ENCODE measurements at places on chromosomes 3 and 15. TPM values are rescaled to one million over a fixed set of nuclear protein-coding genes. Genes with fewer than 3 reads are reported as not detected.

PPM1L gene
- total RNA-seq: 4.7 TPM

SLC7A14 gene
- total RNA-seq: 0.05 TPM

CADM2 gene
- 0.66 TPM for total RNA-seq

REC114 gene
- 0.09 TPM for total RNA-seq

SERINC4 gene
- 0.05 TPM for total RNA-seq

CHDH gene
- 0.38 TPM for total RNA-seq

STRA6 gene
- total RNA-seq: 2.6 TPM

CCDC174 gene
- 19.9 TPM for total RNA-seq

PLCH1 gene
- total RNA-seq: 29.3 TPM

SERPINI2 gene
- total RNA-seq: 0.19 TPM

KBTBD12 gene
- 0.42 TPM for total RNA-seq

KLHL6 gene
- total RNA-seq: 20.9 TPM

VGLL3 gene
- 0.24 TPM for total RNA-seq

SNTN gene
- not detected for total RNA-seq

STRIT1 gene
- not detected for total RNA-seq

MORC1 gene
- 0.05 TPM for total RNA-seq

ERC2 gene
- total RNA-seq: 0.28 TPM

TMEM158 gene
- total RNA-seq: 0.66 TPM

SAMD7 gene
- not detected for total RNA-seq

IGSF11 gene
- 0.42 TPM for total RNA-seq

CACNA2D3 gene
- 1.8 TPM for total RNA-seq

PAK6 gene
- total RNA-seq: 0.38 TPM

THBS1 gene
- 9.0 TPM for total RNA-seq

VILL gene
- total RNA-seq: 13.0 TPM

BTLA gene
- total RNA-seq: 19.4 TPM

GOLGA8J gene
- 0.05 TPM for total RNA-seq

ITPKA gene
- total RNA-seq: 0.24 TPM

CELSR3 gene
- total RNA-seq: 0.38 TPM

MYLK gene
- 5.4 TPM for total RNA-seq

GABRR3 gene
- total RNA-seq: 0.05 TPM

ELL3 gene
- total RNA-seq: 3.2 TPM

FYCO1 gene
- total RNA-seq: 7.8 TPM

ZIC4 gene
- not detected for total RNA-seq

CAV3 gene
- total RNA-seq: 0.38 TPM

NR1I2 gene
- total RNA-seq: 0.14 TPM

LSG1 gene
- 29.5 TPM for total RNA-seq

CD96 gene
- 80.2 TPM for total RNA-seq

CIB1 gene
- 43.7 TPM for total RNA-seq

CAPN3 gene
- 2.4 TPM for total RNA-seq

A4GNT gene
- 0.05 TPM for total RNA-seq

CORO2B gene
- total RNA-seq: 0.57 TPM

DGKG gene
- total RNA-seq: 1.6 TPM

HGD gene
- 0.38 TPM for total RNA-seq

MB21D2 gene
- 1.5 TPM for total RNA-seq

POTEB gene
- not detected for total RNA-seq

ROPN1 gene
- total RNA-seq: 0.09 TPM

All from thymus (tissue), 14 donors.